Fibroblast of skin of scalp (primary cell): ENCODE measurements at places on chromosomes 13 and 19.

- peak; percentile 95 for DNase-seq
Observed at GRCh38 chr19:50003810-50004419, 21.3 kb downstream of the VRK3 start.

GRCh38 chr19:51986309-51987291 lies at the start of gene ZNF350:
ZNF350 (minus strand) TSS chr19:51986840; CDS start chr19:51974360, 12,480 bp downstream.
- DNase-seq = peak; percentile 96

DNA sequence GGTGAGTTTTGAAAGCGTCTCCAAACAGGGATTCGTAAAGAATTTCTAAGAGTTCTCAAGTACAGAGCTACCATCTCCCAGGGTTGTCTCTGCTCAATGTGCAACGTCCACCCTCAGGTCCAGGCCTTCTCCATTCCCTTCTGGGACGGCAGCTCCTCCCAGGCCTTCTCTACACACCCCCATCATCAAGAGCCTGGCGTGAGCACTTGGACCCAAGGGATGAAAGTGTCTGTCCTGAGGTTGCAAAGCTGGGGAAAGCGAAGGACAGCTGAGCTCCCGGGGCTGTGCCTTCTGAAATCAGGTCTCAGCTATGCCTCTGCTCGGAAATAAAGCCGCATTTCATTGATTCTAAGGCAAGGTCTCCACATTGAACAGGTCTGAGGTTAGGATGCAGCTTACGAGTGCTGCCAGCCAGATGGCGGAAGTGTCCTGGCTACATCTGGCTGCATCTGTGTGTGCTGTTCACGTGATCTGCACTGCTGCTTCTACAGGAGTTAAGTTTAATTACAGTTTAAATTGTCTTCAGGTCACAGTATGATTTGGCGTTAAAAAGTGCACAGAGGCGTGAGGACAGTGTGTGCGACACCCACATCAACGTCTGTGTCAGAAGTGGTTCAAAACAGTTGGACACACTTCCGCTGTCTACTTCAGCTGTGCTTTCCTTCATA lies 27.0 kb upstream of the MIER2 start:
- no peak for DNase-seq

GRCh38 chr19:2527171-2527570 lies 51.2 kb downstream of the GADD45B start:
- no peak for DNase-seq

DNA sequence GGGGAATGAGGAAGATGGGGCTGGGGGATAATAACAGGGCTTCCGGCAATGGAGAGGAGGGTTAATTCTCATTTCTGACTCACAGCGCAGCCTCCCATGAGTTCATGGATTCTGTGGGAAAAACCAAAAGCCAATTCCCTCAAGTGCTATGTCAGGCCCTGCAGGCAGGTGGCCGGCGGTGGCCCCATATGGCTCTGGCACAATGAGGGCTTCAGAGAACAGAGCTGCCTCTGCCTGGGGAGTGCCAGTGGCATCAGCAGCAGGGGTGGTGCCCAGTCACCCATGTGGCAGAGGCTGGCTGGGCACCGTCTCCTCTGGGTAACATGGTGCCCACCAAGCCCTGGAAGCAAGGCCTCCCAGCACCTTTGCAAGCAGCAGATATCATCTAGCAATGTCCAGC lies 69.1 kb downstream of the ALOX5AP start:
- no peak for DNase-seq

GRCh38 chr13:20351281-20352022 lies 119.3 kb upstream of the GJB6 start:
- peak; percentile 94 for DNase-seq
